ENCODE measurements at places on chromosomes 13 and 19.

DNA sequence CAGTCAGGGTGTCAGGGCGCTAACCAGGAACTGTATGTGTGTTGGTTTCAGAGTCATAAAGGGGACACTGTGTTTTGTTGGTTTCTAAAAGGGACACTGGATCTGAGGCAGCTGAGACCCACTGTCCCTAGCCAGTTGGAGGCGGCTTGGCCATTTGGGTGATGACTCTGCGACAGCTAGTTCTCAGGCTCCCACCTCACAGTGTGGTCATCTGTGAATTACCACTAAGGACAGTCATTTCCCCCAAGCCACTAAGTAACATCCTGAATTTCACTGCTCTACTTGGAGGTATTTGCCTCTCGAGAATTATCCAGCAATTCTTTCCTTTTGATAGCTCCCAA, 51.5 kb downstream of the EPS15L1 start:
- DNase-seq = no peak

DNA sequence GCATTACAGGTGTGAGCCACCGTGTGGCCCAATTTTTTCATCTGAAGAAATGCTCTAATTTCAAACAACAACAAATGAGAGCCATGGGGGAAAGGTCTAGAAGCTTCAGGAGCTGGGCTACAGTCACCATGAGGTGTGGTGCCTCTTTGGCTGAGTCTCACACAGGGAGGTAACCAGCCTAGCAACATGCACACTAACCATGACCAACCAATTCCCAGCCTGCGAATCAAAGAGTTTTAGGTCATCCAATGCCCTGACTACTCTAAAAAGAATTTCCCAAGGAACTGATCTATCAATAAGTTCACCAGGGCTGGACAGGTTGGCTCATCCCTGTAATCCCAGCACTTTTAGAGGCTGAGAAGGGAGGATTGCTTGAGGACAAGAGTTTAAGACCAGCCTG, 29.9 kb downstream of the PBX4 start:
- no peak for DNase-seq

DNA sequence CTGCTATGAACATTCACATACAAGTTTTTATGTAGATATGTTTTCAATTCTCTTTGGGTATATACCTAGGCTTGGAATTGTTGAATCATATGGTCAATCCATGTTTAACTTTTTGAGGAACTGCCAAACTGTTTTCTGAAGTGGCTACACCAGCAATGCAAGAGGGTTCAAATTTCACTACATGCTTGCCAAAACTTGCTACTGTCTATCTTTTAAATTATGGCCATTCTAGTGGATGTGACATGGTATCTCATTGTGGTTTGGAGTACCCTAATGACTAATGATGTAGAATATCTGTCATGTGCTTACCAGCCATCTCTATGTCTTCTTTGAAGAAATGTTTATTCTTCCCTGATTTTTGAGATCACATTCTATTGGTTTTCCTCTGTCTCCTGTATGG, 860.3 kb downstream of the DIAPH3 start:
- no peak for DNase-seq

GRCh38 chr19:47483800-47484690, at the start of gene KPTN:
KPTN (minus strand) TSS chr19:47484219; CDS start chr19:47484160, 59 bp downstream.
- peak; percentile 45 for DNase-seq

- peak; percentile 18 for DNase-seq
Measured at GRCh38 chr19:11535792-11536595, 2.7 kb upstream of the CNN1 start.
